ENCODE measurements at places on chromosomes 7 and 10. TPM values are rescaled to one million over a fixed set of nuclear protein-coding genes. Genes with fewer than 3 reads are reported as not detected.

The SOSTDC1 gene
- total RNA-seq = not detected

The SCART1 gene
- total RNA-seq = 2.1 TPM

The EEPD1 gene
- 2.1 TPM for total RNA-seq

The SPDYE1 gene
- total RNA-seq = not detected

The CALHM1 gene
- total RNA-seq = not detected

The SH2D4B gene
- total RNA-seq = not detected

The TSPAN12 gene
- 5.5 TPM for total RNA-seq

The UCMA gene
- total RNA-seq = not detected

The C7orf57 gene
- not detected for total RNA-seq

The SHTN1 gene
- total RNA-seq = 1.3 TPM

The NPC1L1 gene
- not detected for total RNA-seq

The SYPL1 gene
- 31.7 TPM for total RNA-seq

The AGR3 gene
- total RNA-seq = not detected

The TAS2R60 gene
- not detected for total RNA-seq

The MYL7 gene
- not detected for total RNA-seq

The DOCK4 gene
- total RNA-seq = 7.1 TPM

The DBF4 gene
- total RNA-seq = 2.5 TPM

The ENKUR gene
- not detected for total RNA-seq

Measured in pericardium fibroblast (primary cell).